NCI-H774 (cell line): ENCODE measurements at places on chromosomes 6 and 20.

DNA sequence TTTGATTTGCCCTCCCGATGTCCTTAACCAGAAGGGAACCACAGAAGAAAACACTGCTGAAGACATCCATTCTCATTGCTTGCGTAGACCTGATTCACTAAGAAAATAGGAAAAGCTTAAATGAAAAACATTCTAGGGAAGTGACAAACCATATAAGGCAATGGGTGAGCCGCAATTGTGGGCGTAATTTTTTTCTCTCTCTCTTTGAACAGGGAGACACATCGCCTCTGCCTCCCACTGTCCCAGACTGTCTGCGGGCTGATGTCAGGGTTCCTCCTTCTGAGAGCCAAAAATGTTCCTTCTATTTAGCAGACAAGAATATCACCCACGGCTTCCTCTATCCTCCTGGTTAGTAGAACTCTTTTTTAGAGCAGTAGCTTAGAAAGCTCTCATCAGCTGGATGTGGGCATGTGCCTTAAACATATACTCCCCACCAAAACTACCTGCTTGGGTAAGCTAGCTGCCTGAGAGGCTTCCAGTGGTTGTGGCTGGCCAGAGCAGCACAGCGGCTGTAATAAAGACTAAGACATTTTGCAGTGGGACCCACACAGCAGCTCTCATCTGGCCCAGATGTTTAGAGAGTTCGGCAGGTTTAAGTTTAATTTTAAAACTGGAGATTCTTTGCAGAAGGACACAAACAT lies 22.7 kb upstream of the CTAGE9 start:
- no peak for DNase-seq

DNA sequence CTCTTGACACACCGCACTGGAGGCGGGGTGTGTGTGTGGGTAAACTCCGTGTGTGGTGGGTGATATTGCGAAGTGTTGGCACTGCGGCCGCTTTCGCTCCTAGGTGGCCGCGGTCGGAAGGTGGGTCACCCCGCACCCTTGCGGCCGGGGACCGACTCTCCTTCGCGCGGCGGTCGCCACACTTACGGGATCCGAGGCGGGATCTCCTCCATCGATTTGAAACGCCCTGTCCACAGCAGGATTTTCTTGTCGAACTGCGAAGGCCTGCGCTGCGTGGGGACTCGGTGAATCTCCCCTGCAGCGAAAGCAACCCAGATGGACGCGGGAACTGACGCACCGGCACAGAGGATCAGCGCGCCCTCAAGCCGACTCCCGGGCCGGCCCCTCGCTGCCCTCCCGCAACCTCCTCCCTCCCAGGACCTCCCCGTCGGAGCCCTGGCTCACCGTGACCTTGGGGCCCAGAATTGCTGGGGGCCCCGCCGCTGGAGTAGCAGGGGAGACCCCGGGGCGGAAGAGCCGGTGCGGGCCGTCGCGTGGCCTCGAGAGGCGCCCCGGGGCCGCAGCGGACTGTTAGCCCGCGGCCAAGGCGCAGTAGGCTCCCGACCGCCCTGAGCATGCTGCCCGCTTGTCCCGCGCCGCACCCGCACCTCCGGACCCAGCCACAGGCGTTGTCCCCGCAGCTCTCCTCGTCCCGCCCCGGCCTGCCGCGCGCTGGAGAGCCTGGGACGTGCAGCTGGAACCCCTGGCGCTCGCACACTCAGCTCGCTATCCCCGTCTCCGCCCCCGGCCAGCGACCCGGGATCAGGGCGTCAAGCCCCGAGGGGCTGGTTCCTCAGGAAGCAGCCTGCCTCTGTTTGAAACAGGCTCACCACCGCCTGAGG lies at the start of gene FAM162B:
FAM162B (minus strand) TSS at position 759 of the 881 bp plus-strand sequence; CDS start at position 616, 143 bp downstream.
- peak; percentile 43 for DNase-seq

DNA sequence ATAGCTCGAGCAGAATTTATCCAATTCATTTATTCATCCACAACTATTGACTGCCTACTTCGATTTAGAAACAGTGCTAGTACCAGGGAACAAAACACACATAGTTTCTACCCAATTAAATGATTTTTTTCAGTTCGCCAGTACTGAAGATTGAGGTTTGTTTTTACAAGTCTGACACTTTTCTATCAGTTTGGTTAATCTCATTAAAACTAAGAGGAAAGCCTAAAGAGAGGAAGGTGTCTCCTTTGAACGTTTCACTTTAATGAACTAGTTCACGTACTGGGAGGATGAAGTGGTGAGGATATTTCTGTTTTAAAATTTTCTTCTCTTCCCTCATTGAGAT lies 570 bp upstream of the ANKS1A start:
- DNase-seq = no peak

DNA sequence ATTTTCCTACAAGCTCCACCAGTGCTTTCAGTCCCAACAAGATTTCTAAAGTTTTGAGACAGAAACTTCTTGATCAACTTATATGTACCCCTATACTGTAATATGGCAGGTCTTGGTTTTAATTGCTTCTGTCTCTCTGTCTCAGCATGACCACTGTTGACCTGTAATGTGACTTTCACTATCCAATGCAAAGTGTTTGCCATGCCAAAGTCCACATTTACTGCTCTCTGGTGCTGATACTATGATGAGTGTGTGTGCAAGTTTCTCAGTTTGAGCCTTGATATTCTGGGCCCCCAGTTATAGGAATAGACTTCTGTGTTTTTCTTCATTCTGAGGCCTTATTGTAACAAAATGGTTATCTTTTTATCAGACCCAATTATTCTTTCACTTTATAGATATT lies 45.8 kb downstream of the OR2J2 start:
- no peak for DNase-seq

DNA sequence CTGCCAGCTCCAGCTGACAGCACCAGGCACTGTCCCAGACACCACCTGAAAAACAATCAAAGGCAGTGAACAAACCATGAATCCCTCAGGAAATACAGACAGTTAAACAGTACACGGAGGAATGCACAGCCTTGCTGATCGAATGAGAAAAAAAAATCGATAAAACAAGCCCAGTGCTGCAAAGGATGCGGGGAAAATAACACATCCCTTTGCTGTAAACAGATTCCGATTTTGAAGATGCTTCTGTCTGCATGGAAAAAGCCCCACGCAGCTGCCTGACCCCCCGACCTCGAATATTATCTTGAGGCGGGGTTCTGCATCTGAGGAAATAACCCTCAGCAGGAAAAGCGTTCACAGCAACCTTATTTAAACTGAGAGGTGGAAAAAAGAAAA lies 43.9 kb downstream of the RBM38 start:
- no peak for DNase-seq

DNA sequence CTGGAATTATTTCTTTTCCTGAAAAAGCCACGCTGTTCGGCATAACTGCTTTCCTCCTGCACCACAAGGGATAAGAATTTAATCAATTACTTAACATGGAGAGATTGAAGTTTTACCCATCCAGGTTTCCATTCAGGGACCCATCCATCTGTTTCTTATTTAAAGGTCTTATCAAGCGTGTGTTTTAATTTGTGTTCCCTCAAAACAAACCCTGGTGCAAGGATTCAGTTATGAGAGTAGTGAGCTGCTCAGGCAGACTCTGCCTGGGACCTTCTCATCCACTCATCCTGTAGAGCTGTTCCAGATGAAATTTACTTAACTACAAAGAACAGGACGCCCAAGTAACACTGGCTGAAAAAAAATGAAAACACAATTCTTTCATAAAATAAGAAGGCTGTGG lies 97.8 kb downstream of the BANF2 start:
- no peak for DNase-seq
